ENCODE measurements at places on chromosomes 2 and 18.
A peak's percentile ranks its signal among the peaks of the same experiment; 100 is the strongest.

DNA sequence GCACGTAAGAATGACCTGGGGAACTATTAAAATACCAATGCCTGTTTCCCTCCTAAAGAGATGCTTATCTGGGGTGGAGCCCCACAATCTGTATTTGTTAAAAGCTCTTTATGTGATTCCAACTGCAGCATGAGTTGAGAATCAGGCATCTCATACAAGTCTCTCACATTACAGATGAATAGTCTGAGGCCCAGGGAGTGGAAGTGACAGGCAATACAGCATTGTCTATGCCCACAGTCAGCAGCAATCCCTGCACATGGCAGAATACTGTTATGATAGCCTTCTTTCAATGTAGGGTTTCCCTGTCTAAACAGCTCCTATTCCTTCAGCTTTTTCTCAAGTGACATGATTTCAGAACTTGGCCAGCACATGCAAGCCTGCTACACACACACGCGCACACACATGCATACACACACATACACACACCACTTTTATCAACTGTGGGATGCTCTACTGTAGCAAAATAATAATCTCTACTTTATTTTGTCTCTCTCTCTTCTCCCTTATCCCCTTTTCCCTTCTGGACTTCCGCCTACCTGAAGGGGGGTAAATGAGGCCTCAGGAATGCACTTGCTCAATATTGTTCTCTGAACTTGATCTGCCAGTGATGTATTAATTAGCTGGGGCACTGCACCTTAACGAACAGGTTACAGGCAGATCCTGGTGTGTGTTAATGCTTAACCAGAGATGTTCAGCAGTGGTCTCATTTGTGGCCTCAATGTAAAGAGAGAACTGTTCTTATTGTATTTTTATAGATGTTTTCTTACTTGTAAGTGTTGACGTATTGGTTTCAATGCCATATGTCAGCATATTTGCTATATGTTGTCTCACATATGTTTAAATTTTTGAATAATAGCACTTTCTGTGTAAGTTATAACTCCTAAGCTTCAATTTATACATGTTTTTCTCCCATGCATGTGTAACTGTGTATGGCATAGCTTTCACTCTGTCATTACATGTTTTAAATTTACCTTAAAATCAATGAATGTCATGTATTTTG, 116.0 kb downstream of the SETBP1 start:
- DNase-seq, result no peak

- DNase-seq, result no peak
Observed at GRCh38 chr18:59932401-59932800, 32.6 kb downstream of the PMAIP1 start.

DNA sequence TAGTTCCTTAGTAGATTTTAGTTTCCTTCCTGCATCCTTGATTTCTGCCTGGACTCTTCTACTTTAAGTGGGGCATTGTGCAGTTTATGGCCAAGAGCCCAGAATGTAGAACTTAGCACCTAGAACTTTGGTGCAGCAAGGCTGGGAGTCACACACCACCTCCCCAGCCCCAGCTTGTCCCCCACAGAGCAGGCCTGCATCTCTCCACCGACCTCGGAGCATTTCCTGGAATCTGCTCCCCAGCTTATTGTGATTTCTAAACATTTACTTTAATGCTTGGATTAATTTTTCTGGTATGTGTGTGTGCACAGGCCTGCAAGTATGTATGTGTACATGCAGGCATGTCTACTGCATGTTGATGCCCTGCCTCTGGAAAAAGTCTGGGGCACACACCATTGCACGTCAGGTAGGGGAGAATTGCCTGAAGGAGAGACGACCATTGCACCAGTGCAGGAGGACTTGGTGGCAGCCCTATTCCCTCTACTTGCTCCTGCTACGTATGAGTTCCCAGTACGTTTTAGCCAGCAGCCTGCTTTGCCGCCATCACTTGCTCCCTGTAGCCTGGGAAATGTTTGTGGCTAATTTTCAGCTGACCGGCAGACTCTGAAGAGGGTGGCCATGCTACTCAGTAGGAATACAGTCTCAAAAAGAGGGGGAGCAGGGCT, 419.9 kb upstream of the HS6ST1 start:
- no peak for DNase-seq

DNA sequence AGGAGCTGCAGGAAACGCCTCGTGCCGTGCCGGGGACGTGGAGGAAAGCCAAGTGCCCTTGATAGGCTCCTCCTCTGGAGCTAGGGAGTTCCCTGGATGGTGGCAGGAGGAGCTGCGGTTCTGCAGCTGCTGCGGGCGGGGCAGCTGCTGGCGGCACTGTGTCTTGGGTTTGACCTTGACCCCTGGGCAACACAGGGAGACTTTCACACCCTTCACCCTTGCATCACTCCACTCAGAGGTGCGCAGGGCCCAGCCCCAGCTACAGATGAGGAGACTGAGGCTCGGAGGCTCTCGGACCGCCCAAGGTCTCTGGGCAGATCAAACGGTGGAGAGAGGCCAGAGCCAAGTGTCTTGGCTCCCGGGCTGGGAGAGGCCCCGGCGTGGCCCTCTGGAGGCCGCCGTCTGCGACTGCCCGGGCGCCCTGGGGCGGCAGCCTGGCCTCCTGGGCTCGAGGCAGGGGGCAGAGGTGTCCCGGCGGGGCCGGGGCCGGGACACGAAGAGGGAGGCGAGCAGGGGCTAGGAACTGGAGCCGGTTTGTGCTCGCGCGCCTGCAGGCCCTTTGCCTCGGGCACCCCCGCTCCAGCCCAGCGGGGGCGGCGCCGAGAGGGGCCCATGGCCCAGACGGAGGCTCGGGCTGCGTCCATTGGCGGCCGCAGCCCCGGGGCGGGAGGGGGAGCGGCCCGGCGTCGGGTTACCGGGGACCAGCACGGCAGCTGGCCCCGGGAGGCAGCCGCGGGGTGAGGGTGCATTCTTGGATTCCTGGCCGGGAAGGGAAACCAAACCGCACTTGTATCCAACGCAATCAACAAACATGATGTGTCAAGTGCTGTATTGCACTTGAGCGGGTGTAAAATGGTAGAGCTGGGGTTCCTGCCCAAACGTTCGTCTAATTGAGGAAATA, 129.6 kb upstream of the SLC1A4 start:
- DNase-seq, result peak; percentile 92

- DNase-seq, result no peak
Observed at GRCh38 chr2:159637240-159637639, 20.9 kb upstream of the BAZ2B start.

DNA sequence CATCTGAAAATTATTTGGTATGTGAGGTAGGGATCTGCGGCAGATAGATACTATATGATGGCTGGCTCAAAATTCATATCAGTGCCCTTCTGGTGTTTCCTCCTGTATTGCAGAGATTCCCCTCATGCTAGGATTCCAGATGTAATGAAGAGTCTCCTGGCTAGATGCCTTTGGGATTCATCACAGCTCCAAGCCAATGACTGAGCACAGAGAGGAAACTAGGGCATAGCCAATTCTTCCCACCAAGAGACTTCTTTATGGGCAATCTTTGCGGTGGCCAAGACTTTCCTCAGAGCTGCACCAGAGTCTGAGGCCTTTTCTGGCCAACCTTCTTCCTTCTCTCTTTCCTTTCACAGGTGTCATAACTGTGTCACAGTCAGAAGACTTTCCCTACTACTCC, 25.5 kb upstream of the CIB4 start:
- no peak for DNase-seq

DNA sequence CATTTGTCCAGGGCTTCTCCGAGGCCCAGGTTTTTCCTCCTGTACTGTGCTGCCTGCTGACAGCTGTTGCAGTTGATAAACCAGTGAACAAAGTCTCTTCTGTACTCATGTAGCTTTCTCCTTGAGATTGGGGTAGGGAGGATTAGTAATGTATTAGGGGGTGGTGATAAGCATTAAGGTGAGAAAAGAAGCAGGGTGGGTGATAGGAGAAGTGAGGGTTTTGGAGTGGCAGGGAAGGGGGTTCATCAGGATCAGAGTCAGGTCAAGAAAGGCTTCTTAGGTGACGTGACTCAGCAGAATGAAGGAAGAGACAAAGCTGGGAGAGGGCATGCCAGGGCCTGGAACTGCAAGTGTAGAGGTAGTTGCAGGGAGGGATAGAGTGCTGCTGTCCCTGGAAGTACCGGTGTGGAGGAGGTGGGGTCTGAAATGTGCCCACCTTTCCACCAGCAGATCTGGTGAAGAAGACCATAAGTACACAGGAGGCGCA, 48.7 kb downstream of the PKP4 start:
- no peak for DNase-seq

DNA sequence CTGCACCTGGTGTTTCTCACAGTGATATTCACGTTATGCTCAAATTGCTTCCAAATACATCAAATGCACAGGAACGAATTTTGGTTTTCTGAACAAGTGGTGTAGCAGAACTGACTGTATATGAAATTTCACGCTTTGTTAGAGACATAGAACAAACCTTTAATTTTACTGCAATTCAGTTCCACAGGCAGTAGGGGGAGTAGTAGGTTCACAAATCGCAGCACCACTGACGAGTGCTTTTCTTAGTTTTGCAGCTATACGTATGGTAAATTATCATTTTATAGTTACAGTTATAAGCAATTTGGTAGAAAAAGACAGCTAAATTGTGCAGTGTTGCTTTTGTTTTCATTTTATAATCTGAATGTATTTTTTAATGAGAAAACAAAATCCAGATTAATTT, 113.3 kb downstream of the KIAA1328 start:
- DNase-seq, result peak; percentile 30

DNA sequence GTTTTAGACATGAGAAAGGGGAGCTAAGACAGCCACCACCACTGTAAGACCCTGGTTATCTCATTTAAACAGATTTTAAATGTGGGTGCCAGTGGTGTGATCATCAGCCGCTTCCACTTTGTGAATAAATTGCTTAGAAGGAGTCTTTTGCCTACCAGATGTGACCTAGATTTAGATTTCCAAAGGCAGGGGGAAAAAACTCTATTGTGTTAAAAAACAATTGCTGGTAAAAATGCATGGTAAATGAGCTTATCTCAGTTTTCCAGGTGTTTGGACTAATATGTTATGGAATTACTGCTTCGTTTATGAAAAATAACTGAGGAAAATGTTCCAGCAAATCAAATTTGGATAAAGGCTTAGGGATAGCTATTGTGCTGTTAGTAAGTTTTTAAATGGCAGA, 466.3 kb upstream of the RAB12 start:
- DNase-seq, result no peak

GRCh38 chr2:185137700-185138099, 539.4 kb downstream of the ZNF804A start:
- no peak for DNase-seq

DNA sequence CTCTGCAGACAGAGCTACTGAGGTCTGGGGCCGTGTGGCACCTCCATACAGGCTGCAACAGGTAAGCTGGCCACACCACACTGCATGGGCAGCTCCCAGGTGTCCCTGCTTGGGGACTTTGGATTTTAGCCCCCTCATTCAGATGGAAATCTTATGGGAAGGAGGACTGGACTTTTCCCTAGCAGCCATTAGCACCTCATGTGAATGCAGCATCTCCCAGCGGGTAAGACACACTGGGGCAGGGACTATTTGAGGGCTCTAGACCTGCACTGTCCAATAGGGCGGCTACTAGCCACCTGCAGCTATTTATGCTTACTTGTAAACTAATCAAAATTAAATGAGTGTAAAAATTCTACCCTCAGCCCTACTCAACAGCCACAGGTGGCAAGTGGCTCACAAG, 34.2 kb upstream of the GLI2 start:
- DNase-seq, result no peak

DNA sequence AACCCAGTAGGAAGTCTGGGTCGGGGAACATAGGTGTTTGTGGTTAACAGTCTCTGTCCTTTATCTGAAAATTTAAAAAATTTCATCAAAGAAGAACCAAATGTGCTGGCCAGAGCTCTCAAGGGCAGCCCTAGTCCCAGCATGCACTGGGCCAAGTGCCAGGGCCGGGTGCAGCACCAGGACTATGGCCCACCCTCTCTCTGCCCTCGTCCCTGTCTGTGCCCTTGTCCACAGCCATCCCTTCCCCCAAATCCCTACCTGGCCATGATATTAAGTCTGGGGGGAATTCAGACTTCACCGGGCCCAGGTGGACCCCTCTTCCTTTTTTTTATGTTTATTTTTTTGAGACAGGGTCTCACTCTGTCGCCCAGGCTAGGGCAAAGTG, 14.4 kb upstream of the ZFP36L2 start:
- no peak for DNase-seq

GRCh38 chr2:73068147-73068546, 3.4 kb downstream of the SFXN5 start:
- DNase-seq, result no peak

GRCh38 chr2:86035376-86035882, 70.3 kb downstream of the POLR1A start:
- DNase-seq, result no peak

DNA sequence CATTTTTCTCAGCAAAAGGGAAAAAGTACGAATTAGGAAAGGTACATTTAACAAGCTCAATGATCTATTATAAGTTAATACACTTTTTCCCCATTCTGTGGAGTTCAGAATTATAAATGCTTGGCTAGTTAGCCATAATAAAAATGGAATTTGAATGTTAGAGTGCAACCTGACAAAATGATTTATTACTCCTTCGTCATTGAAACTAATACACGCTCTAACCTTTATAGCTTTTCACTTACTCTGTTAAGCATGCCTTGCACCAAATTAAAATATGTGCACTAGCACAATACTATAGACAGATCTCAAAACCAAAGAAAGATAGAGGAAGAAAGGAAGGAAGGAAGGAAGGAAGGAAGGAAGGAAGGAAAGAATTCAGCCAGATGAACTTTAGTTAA, 46.1 kb upstream of the FRZB start:
- DNase-seq, result no peak

- no peak for DNase-seq
Observed at GRCh38 chr2:173791502-173791901, 173.7 kb downstream of the SP3 start.

DNA sequence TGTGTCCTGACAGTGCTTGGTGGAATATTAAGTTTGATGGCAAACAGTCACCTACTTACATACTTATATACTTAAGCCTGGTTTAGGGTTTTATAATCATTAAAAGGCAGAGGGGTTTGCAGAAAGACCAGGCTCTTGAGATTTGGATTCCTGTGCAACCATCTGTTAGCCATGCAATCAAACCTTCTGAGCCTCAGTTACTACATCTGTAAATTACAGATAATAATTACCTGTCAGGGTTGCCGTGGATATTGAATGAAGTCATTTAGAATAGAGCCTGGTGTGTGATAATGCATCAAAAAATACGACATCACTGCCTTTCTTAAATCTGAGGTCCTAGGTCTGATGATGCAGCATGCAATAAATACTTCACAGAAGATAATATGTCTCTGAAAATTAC, 152.9 kb downstream of the ARHGAP28 start:
- no peak for DNase-seq

DNA sequence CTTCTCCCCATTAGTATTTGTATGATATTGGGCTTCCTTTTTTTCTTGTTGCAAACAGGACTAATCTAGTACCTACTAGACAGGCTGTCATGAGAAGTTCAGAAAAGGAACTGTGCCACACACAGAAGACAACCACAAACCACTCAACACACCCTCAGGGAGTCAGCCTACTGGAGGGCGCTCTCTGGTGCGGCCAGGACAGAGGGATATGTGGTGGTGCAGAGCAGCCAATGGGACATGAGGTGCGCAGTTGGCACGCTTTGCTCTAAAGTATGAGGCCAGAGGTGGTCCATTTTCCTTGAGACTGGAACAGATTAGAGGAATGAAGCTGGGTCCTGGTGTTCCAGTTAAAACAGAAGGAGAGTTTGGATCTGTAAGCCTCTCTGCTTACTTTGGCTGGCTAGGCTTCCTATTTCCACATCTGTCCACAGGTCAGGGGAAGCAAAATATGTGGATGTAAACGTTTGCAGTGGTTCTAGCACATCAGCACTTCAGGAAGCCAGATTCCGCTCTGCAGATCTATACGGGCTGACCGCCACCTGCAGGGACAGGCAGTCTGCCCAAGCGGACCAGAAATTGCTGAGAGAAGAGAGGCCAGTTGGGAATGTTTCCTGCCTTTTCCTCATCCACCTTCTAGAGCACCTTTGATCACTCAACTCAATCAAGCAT, 114.1 kb downstream of the GFPT1 start:
- no peak for DNase-seq

Measured in fibroblast of skin of right quadriceps (primary cell).